ENCODE measurements at places on chromosomes 2 and 18.

- DNase-seq: no peak
Observed at GRCh38 chr2:28610583-28611201, 114.8 kb downstream of the PLB1 start.

DNA sequence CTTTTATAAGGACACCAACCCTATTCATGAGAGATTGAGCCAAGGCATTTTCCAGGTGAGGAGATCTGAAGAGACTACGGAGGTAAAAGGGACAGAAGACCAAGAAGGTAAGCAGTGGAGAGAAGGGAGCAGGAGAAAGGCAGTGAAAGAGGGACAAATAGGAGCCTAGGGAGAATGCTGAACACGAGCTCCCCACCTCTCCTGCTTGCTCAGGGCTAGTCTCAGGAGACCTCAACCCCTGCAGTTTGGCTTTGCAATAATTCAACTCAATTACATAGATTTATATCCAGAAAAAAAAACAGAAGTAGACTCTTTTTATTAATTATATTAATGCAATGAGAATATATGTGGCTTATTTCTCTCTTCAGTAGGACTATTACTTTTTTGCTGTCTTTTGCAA, 91.0 kb upstream of the DDX18 start:
- no peak for DNase-seq

DNA sequence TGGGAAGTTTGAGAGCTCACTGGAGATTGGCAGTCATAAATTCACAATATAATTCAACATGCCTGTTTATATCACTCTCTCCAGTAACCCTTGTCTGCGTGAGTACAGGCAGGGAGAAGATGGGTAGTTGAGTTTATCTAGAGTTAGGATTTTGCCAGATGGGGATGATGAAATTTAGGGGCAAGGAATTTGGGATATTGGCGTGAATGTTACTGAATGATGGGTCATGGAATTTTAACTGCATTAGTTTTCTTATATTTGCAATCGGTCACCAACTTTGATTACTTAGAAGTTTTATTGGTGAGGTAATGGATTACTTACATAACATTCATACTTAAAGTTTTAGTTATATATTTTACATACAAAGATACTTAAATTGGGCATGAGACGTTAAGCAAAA, 35.1 kb downstream of the SANBR start:
- DNase-seq: no peak

- DNase-seq: peak; percentile 62
Observed at GRCh38 chr2:42089340-42089925, 41.6 kb downstream of the PKDCC start.

- DNase-seq: no peak
Observed at GRCh38 chr2:10478298-10478625, 30.1 kb upstream of the ODC1 start.

GRCh38 chr18:58542426-58543159, 86.3 kb downstream of the ALPK2 start:
- no peak for DNase-seq

GRCh38 chr2:16763056-16763455, 97.4 kb upstream of the CYRIA start:
- no peak for DNase-seq

- DNase-seq: no peak
Observed at GRCh38 chr2:160278101-160278878, 78.2 kb upstream of the ITGB6 start.

- no peak for DNase-seq
Observed at GRCh38 chr2:162403884-162404283, 60.0 kb downstream of the GCA start.

DNA sequence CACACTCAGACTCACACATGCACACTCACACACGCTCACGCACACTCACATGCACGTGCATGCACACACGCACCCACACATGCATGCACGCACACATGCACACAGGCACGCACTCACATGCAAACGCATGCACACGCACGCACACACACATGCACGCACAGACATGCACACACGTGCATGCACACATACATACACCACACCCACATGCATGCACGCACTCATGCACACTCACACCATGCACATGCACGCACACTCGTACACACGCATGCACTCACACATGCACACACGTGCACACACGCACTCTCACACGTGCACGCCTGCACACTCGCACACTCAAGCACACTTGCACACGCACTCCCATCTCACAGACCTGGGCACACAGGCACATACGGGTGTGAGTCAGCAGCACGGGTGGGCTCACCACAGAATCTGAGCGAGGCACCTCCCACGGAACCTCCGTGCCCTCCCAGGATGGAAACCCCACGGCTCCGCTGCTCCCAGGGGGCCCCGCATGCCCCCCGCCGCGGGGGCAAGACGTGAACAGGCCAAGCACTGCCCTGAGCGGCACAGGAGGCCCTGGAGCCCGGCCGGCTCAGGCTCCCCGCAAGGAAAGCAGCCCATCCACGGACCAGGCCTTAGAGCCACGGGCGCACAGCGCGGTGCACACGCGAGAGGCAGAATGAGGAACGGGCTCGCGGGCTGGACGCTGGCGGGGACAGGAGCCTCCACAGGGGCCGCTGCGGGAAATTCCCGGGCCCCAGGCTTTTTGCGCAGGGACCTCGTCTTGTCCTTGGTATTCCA, 8.4 kb upstream of the KCNG2 start:
- no peak for DNase-seq

DNA sequence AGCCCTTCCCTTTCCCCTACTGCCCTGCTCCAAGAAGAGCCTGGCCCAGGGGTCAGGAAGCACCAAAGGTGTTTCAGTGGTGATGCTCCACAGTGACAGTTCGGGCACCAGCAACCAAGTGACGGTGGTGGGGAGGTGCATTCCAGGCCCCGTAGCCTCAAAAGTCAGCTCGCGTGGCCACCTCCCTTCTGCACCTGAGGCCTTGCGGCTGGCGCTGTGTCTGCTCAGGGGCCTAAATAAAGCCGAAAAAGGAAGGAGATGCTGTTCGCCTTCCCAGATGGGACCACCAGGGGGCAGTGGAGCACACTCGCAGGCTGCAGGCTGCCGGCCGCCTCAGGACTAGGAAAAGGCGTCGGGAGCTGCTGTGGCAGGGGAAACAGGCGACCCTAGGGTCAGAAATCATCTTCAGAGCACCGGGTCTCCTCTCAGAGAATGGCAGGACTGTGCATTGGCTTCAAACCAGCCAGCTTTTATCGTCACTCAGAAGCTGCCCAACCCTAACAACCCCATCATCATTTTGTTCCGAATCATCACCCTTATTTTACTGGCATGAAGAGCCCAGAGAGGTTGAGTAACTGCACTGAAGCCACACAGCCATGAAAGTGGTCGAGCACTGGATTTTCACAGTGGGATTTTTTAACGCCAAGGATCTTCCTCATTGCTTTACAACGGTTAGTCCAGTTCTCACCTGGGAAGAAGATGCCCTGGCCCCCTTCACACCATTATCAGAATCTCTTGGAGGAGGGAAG, 213.0 kb upstream of the CELF4 start:
- DNase-seq: no peak

GRCh38 chr2:12948231-12948960, 231.7 kb downstream of the TRIB2 start:
- DNase-seq: peak; percentile 46

DNA sequence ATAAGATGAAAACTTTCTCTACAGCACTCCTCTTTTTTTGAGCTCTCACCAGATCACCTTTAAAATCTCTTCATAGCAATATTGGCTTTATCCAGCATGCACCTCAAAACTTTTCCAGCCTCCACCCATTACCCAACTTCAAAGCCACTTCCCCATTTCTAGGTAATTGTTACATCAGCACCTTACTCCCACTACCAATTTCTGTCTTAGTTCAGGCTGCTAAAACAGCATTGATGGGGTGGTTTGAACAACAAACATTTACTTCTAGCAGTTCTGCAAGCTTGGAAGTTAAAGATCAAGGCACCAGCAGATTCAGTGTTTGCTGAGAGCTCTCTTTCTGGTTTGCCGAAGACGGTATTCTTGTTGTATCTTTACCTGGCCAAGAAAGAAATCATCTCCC, 114.0 kb upstream of the SLC39A10 start:
- no peak for DNase-seq

DNA sequence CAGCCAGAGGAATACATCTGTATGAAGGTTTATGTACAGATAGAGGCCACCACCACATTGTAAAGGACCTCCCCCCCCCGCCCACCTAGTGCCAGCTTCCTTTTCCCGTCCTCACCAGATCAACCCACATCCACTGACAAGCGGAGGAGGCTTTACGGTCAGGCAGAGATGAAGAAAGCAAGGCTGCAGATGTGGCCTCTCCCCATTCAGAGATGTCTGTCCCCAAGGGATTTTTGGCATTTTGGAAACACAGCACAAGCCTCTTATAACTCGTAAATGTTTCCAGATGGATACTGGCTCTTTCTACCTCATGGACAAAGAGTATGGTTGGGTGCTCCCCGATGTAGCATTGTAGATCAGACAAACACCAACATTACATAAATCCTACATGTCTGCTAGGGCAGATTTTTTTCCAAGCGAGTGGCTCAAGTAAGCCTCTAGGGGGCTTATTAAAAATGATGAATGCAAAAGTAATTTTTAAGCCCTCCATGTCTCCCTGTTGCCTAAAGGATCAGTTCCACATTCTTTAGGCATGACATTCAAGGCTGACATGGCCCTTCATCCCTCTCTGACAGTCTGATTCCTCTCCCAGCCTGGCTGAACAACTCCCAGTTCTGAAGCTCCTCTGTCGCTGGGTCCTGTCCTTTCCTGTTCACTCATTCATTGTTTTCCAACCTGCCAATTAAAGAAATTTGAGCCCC, 11.7 kb downstream of the VIT start:
- DNase-seq: no peak

DNA sequence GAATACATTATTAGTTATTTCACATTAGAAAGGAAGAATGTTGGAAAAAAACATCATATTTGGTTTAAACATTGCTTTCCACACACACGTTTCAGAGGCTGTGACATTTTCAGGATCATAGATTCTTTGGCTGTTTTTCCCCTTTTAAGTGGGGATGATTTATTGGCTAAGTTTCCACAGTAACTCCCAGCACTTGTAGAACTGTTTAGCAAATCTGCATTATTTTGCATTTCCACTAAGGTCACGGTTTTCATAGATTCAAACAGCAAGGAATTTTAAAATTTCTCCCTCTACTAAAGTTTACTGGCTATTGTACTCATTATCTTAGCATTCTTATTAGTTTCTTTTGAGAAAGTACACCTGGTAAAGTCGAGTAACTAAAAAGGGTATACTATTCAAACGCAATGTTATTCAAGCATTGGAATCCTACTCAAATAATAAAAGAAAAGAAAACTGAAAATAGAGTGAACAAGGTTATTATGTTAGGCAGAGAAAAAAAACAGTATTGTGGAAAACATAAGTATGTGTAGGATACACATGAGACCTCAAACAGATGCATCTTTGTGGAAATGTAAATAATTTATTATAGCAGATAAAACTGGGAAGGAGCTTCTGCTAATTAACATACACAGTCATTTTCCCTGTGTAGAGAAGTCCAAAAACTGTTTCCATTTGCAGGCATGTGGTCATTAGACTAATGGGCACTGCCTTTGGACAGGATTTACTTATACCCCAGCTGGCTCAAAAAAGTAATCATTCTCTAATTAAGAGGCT, 633.8 kb downstream of the NRXN1 start:
- DNase-seq: no peak

DNA sequence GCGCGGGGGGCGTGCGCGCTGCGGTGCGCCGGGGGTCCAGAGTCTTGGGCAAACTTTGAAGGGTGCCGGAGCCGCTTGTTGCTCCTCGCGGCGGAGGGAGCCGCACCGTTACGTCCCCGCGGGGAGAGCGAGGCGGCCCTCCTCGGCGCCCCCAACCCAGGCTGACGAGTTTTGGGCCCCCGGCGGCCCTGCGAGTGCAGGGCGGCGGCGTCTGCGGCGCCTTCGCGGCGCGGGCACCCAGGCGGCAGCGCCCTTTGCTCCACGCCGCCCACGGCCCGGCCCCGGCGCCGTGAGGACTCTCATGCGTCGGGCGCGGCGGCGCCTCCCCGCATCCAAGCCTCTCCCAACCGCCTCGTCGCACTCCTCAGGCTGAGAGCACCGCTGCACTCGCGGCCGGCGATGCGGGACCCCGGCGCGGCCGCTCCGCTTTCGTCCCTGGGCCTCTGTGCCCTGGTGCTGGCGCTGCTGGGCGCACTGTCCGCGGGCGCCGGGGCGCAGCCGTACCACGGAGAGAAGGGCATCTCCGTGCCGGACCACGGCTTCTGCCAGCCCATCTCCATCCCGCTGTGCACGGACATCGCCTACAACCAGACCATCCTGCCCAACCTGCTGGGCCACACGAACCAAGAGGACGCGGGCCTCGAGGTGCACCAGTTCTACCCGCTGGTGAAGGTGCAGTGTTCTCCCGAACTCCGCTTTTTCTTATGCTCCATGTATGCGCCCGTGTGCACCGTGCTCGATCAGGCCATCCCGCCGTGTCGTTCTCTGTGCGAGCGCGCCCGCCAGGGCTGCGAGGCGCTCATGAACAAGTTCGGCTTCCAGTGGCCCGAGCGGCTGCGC, 814 bp downstream of the FZD7 start:
- no peak for DNase-seq
